Lung (tissue), 17 donors: ENCODE measurements at places on chromosomes 16 and 17.
A peak's percentile ranks its signal among the peaks of the same experiment; 100 is the strongest.

- no peak for DNase-seq
These were observed 4.6 kb downstream of the COG7 start for GRCh38 chr16:23448392-23448791.

DNA sequence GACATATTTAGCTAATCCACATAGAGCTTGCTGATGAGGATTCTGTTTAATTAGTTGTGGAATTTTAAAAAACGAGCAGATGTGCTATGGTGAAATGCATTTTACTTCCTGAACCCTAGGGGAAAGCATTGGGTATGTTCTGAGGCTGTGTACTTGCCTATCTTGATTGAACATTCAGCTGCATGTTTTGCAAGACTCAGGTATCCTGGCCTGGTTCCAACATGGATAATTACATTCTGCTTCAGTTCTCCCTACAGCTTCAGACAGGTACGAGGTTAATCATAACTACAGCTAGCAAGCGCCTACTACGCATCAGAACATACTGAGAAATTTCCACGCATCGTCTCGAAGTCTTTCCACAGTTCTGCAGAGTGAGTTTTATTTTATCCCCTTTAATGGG lies 77.0 kb downstream of the HS3ST2 start:
- DNase-seq, result no peak

DNA sequence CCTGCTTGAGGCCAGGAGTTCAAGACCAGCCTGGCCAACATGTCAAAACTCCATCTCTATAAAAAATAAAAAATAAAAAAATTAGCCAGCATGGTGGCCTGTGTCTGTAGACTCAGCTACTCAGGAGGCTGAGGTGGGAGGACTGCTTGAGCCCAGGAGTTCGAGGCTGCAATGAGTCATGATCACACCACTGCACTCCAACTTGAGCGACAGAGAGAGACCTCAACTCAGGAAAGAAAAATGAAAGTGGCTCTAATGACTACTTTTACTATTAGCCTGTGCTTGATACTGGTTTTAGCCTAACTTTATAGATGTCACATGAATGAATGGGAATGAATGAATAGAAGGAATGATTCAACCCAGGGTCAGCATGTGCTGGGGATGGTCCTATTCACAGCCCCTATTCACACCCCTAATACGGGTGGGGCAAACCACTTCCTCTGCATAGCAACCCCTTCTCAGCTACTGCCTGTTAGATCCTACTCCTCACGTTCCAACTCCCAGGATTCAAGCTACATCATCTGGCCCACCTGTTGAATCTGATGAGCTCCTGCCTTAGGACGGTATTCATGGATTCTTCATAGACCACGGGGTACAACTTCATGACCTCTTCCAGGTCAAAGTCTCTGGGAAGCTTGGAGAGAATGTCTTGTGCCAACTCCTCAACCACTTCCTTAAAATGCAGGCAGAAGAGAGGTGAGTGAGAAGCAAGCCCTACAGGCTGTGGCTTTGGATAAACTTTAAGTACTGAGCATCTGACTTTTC lies 40.5 kb downstream of the LYRM1 start:
- no peak for DNase-seq

GRCh38 chr16:24540602-24541210 lies 1.3 kb downstream of the RBBP6 start:
- peak; percentile 43 for DNase-seq

DNA sequence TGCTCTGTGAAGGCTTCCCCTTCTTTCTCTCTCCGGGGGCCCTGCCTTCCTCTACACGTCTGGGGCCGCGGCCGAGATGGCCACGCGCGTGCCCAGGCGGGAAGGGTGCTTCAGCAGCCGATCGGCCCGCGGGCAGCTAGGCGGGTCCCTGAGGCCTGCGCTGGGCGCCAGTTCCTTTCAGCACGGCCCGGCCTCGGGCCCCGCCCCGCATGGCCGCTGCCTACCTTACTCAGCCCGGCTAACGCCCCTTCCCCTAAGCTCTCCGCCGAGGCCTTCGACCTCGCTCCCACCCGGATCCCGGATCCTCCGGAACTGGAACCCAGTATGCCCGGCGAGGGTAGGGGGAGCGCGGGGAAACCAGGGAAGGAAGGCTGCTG lies 335 bp downstream of the TMEM11 start:
- DNase-seq, result no peak

DNA sequence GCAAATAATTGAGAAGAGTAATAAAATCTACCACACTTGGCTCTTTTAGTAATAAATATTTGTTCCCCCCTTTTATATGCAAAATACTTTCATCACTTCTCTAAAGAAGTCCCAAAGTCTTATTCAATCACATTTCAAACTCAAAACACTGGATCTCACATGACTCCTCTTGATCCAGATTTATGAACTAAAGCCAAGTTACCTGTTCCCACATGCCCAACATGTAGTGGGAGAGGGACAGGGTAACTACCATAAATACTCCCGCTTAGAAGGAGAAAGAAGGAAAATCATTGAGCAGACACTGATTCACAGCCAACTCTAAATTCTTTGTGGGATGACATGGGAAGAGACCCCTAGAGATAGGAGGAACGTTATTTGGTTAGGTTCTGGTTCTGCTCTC lies 64.9 kb upstream of the PMFBP1 start:
- no peak for DNase-seq

DNA sequence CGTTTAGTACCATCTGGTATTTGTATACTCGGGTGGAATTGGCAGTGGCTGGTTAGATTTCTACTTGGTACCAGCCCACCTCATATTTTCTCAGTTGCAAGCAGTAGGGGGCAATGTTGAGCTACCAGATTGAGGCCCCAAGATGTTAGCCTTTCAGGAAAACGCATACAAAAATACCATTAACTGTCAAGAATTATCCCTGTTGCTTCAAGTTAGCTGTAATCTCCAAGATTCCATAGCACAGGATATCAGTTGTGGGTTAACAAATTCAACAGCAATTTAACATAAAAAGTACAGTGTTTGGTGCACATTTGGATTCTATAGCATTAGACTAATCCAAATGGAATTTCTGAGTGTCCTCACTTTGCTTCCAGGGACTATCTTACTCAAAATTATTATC lies 188.2 kb downstream of the FTO start:
- peak; percentile 87 for DNase-seq

DNA sequence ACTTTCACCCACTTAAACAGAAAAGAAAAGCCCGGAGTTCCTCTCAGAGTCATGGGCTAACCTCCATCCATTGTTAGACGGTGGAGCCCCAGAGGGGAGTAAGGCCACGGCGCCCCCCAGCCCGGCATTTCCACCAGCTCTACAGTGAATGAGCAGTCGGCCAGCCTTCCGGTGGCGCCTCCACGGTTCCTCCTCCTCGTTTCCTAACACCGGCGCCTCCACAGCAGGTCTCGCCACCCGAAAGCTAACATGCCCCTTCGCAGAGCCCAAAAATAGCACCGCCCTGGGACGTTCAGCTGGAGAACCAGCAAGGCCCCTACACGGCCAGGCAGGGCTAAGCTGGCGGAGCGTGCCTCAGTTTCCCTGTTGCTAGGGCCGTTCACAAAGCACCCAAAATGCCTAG lies 858 bp downstream of the MMD start:
- peak; percentile 47 for DNase-seq

- DNase-seq, result no peak
These were observed 60.5 kb upstream of the CLEC3A start for GRCh38 chr16:77961814-77962213.

DNA sequence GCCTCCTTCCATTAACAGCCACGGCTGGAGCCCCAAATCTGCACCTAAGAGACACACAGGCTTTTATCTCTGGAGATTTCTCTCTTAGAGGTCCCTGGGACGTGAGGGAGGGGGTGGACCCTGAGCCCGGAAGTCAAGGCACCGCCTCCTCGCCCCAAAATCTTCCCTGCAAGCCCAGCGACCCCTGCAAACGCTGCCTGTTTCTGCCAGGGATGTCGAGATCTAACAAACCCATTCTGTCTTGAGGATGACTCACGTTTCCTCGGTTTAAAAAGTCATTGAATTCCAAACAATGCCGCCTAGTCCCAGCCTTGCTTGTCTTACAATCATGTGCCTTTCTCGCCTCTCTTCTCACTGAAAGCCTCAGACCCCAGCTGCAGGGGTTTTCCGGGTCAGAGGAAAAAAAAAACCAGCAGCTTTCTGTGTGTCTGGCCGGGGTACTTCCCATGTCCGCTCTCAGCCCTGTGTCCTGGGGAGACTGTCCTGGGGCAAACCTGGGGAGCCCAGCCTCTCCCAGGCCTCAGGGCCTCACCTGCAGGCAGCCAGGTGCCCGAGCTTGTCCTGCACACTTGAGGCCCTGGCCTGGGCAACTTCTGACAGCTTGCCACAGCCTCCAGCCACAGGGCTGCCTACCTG lies 15.4 kb downstream of the ARL2BP start:
- peak; percentile 55 for DNase-seq

GRCh38 chr16:53529513-53529912 lies 26.5 kb upstream of the AKTIP start:
- DNase-seq, result no peak

DNA sequence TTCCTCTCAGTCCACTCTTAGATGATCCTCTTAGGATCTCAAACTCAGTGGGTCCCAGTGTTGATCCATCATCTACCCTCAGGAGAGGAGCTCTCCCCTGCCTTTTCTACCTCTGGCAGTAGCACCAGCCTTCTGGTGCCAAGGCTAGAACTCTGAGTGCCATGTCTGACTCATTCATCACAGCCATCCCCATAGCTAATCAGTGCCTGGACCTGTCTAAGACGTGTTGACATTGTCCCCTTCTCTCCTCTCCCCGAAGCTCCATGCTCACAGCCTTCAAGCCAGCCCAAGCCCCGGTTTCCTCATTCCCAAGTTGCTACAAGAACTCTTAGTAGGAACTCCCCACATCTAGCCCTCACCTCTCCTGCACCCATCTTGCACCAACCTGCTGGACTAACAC lies 73.5 kb upstream of the GRIN2A start:
- DNase-seq, result no peak

DNA sequence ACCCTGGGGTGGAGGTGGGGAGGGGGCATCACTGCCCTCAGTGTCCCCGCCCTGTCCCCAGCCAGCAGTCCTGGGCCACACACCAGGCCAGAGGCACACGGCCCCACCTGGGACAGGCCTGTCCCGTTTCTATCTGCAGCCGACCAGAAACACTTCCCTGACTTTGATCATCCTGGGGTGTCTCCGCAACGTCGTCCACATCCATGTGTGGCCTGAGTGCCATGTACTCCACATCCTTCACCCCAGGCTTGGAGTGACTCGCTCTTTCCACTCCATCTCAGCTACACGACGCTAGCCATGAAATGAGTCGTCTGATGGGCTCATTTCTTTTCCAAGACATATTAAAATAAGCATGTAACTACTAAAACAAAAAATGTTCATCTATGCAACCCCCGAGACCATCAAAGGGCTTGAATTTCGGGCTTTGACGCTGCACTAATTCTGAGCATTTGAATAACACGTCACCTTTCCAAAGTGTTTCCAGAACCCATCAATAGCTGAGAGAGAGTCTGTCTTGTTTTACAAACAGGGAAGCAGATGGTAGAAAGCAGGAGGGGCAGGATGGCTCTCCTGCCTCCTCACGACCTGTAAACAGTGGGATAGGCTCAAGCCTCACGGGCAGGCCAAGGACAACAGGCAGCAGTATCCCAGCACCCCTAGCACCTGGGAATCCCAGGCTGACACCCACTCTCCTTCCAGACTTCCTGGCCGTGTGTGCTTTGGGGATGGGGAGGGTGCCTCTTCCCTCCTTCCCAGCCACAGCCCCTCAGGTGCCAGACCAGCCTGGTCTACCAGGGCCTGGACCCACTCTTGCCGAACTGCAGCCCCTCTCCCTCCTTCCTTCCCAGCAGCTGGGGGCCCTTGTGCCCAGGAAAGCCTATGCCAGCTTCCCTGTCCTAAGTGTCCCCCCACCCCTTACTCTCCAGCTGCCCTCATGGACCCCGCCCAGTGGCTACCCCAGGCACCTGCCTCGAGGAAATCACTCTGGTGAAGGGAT lies 20.0 kb upstream of the RASD1 start:
- DNase-seq, result no peak

- no peak for DNase-seq
These were observed 233.2 kb downstream of the PRKCA start for GRCh38 chr17:66535611-66536010.

DNA sequence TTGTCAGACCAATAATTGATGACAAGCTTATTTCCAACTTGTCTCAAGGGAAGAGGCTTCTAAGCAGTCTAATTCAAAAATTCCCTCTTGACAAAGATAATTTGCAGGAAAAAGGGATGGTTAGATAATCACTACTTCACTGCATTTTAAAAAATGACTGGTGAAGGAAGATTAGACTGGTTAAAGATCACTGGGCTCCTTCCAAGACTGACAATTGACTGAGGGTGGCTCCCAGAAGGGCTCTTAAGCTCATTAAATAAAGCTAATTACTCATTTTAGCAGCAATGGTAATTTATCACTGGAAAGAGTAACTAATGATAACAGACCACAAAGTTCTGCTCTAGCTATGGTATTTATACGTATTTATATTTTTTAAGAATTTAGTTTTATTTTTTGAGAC lies 4.4 kb upstream of the HEATR3 start:
- no peak for DNase-seq

- DNase-seq, result peak; percentile 50
These were observed 23.3 kb upstream of the CDRT4 start for GRCh38 chr17:15490634-15491261.

DNA sequence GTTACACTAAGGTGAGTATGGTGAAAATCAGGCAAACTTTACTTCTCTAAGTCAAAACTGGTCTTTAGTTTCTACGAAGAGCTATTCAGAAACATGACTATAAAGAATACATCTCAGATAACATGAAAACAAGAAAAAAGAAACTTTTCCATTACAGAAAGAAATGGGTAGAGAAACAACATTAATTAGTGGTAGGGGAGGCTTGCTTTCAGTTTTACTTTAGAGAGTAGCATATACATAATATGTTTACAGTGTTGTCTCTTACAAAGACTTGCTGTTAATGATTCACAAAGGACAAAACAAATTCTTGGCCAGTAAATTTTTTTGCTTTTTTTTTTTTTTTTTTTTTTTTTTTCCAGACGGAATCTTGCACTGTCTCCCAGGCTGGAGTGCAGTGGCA lies 34.2 kb downstream of the CRLF3 start:
- no peak for DNase-seq

- DNase-seq, result no peak
These were observed 17.7 kb downstream of the ANKRD11 start for GRCh38 chr16:89472711-89473075.

DNA sequence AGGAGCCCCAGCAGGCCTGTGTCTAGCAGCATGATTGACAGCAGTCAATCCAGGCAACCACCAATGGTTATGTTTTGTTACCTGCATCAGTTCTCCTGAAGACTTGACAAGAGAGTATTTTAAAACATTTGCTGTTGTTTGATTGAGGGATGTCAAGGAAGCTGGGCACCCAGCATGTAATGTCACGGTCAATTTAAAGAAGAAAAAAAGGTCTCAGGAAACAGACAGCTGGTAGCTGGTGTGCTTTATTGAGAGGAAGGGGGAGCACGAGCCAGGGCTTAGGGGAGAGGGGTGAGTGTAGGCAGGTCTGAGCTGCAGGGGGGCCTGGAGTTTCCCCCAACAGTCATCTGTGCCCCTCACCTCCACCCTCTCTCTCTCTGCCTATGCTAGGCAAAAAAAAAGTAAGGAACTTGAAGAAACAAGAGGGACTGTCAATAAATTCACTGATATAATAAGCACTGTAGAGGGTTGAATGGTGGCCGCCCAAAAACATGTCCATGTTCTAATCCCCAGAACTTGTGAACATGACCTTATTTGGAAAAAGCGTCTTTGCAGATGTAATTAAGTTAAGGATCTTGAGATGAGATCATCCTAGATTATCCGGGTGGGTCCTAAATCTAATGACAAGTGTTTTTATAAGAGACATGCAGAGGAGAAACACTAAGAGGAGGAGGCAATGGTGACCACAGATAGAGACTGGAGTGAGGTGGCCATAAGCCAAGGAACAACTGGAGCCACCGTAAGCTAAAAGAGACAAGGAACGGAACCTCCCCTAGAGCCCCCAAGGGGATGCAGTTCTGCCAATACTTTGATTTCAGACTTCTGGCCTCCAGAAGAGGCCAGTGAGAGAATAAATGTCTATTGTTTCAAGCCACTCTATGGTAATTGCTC lies 14.5 kb downstream of the TSPOAP1 start:
- DNase-seq, result no peak
